ENCODE measurements at places on chromosomes 7 and 10.
A peak's percentile ranks its signal among the peaks of the same experiment; 100 is the strongest.

GRCh38 chr7:95794917-95795515 lies 22.7 kb downstream of the DYNC1I1 start:
- DNase-seq, result peak; percentile 56

- DNase-seq, result no peak
Measured at GRCh38 chr7:42910306-42910705, 1.6 kb downstream of the C7orf25 start.

DNA sequence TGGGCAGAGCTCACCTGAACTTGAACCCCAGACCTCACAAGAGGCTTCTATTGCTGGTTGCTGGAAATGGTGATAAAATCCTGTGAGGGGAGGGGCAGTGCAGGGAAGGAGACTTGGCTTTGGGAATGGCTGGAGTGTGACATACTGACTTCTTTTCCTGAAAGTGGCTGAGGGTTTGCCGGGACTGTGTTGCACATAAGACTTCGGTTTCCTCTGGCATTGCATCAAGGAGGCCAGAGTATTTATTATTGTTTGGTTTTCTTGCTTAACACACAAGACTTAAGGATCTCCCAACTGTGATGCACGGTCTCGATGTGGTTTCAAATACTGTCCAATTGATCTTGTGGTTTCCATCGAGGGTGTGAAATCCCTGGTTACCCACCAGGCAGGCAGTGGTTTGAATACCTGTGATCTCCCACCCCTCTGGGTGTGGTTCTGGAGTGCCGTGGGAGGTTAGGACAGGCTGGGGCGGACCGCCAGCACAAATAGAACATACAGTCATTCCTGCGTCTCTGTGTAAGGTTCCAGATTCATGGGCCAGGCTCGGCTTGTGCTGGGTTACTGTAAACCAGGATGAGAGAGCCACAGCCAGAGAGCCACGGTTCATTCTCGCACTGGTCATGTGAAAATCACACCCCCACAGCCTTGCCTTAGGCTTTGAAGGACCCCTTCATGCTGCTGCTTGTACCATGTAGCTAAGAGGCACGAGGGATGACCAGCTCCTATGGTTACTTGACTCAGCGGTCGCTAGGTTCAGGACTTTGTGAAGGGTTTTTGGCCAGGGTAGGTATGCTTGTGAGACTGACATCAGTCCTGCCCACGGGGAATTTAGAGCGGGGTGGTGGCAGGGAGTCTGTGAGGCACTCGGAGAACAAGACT lies 39.2 kb downstream of the WBP1L start:
- DNase-seq, result peak; percentile 97

- peak; percentile 91 for DNase-seq
Measured at GRCh38 chr7:117269886-117270285, 53.0 kb downstream of the WNT2 start.

GRCh38 chr10:44462338-44462914 lies 77.5 kb upstream of the CXCL12 start:
- no peak for DNase-seq

GRCh38 chr7:112990624-112991023 lies 96.0 kb downstream of the GPR85 start:
- DNase-seq, result peak; percentile 71

DNA sequence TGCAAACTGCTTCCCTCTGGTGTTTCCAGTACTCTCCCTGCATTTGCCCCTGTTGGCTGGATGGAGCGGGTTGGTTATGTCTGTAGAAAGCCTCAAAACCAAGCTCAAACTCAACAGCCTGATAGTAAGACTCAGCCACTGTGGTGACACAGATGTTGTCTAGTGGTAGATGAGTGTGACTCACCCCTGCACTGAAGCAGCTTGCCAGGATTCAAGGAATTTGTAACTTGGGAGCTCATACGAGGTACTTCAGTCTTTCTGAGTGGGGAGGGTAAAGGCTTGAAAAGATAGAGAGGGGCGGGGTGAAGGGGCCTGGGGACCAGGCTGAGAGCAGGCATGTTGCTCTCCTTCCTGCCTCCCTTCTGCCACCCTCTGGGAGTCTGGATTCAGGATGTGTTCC lies 22.9 kb upstream of the AQP1 start:
- peak; percentile 79 for DNase-seq

- no peak for DNase-seq
Measured at GRCh38 chr10:76026176-76026771, 594.9 kb downstream of the LRMDA start.

DNA sequence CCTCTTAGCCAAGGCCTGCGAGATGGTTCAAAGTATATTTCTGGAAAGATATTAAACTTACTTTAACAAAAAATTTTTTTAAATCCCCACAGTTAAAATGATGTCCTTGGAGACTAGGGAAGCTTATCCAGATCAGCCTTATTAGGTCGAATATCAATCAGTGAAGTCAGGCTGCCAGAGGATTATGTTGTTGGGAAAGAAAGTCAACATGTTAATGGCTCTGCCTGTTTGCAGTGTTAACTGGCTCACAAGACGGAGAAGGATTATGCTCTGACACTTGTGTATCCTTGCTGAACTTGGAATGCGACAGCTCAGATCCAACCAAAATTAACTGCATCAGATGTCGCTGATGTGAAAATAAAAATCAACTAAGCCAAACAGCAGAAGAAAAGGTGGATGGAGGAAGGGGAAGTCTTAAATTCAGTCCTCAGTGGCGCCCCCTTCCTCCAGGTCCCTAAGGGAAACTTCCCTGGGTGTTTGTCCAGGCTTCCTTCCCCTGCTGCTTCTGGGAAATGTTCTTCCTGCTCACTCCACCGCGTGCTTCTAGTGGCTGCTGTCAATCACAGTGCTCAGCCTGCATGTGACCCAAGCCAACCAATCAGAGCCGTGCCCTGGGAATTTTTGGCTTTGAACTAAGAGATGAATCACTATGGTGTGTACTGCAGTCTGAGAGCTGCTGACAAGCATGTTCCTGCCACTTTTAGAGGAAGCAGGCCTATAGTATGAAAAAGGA lies 690.4 kb upstream of the NRP1 start:
- peak; percentile 51 for DNase-seq

DNA sequence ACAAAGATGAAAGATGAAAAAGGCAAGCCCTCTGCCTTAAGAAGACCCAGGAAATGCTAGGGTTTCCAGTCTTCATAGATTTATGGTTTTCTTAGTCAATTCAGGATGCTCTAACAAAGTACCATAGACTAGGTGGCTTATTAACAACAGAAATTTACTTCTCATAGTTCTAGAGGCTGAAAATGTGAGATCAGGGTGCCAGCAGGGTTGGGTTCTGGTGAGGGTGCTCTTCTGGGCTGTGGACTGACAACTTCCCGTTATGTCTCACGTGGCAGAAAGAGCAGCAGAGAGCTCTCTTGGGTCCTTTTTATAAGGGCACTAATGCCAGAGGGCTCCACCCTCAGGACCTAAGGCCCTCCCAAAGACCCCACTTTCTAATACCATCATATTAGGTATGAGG lies 23.7 kb downstream of the ELMO1 start:
- no peak for DNase-seq

GRCh38 chr7:139259142-139259541 lies 28.1 kb downstream of the UBN2 start:
- DNase-seq, result no peak

DNA sequence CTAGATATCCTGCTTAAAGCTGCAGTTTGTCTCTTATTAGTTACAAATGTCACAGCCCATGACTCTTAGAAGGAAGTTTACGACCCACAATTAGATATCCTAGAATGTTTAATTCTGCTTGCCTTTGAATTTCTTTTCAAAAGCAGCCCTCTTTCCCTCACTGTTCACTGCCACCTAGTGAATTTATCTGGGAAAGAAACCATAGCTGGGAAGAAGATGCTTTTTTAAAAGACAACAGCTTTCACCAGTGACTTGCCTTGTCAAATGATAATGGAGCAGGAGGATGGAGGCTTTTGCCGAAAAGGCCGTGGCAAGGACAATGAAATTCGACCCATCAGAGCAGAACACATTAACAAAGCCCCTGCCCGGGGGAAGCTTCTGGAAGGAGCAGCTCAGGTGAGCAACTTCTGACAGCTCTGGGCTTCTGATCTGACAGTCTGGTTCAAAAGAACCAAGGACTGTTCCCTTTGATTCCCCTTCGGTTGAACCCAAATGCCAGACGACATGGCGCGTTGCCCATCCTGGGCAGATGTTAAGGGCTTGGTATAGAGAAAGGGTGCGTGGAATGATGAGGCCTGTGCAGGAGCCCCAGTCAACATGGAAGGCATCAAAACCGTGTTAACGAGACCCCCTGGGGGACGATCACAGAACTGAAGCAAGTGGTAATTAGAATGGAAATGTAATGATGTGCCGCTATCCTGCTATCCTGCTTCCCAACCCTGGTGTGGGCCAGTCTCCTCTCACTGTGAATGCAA lies 236.8 kb downstream of the FRMD4A start:
- DNase-seq, result peak; percentile 58

GRCh38 chr10:110508806-110509544 lies 11.3 kb downstream of the DUSP5 start:
- no peak for DNase-seq

GRCh38 chr10:83253011-83253671 lies 886.2 kb upstream of the GHITM start:
- no peak for DNase-seq

DNA sequence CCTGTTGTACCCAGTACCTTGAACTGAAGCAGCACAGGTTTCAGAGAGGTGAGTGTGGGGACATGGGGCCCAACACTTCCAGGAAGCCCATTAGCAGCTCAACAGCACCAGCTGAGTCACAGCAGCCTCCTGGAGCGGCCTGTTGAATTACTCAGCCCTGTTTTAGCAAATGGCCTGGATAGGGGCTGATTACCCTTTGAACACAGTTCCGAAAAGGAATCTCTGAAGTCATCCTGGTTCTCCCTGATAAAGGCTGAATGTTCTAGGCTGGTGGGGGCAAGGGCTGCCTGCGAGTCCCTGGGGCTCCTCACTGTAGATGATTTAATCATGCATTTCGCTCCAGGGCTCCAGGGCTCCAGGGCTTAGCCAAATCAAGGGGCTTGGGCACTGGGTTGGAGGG lies 287.5 kb downstream of the GRID1 start:
- no peak for DNase-seq

DNA sequence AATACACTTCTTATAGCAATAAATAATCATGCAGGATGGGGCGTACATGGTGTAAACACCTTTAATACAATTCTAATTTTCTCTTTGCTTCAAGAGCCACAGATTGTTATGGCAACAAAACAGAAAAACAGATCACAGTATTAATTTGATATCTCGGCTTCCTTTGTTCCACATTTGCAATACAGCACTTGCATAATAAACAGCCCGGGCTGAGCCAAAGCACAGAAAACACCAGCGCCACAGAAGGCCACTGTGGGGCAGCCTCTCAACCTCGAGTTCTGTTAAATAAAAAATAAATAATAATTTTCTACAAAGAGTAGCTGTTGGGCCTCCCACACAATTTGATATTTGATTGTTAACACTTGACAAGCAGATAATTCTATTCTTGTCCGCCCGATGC lies 255.9 kb downstream of the USP6NL start:
- DNase-seq, result no peak

DNA sequence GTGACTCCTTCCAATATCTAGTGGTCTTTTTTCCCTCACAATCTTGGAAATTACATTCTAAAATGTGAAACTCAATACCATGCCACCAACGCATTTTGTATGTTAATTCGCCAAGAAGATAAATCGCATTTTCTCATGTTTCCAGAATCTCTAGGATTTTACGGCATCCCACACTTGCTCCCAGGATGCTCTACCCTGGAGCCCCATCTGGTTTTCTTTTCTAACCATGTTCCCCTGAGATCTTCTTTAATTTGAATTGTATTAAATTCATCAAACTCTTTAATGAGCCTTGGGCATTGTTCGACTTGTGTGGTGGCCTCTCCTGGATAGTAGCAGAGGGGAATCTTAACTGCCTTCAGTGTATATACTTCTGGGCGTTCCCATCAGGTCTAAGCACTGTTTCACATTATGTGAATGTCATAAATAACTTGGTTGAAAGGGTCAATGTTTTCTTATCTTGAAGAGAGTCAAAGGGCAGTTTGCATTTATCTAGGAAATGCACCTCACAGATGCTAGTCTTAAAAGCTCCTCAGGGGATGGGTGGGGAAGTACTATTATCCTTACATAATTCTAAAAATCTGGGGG lies 169.1 kb upstream of the MEOX2 start:
- no peak for DNase-seq

DNA sequence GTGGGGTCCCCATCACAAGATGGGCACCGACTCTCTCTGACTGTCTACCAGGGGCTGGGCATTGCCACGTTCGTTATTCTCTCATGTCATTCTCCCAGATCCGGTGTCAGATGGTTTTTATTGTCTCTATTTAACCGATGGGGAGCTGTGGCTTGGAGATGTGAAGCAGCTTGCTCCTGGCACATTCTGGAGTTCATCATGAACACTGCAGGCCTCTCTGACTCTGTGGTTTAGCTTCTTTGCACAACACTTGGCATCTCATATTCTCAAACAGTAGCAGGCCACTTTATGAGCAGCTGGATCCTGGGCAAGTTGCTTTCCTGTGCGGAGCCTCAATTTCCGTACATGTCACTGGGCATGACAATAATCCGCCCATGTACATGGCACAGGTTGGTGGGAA lies 119.9 kb downstream of the LRRC18 start:
- no peak for DNase-seq

DNA sequence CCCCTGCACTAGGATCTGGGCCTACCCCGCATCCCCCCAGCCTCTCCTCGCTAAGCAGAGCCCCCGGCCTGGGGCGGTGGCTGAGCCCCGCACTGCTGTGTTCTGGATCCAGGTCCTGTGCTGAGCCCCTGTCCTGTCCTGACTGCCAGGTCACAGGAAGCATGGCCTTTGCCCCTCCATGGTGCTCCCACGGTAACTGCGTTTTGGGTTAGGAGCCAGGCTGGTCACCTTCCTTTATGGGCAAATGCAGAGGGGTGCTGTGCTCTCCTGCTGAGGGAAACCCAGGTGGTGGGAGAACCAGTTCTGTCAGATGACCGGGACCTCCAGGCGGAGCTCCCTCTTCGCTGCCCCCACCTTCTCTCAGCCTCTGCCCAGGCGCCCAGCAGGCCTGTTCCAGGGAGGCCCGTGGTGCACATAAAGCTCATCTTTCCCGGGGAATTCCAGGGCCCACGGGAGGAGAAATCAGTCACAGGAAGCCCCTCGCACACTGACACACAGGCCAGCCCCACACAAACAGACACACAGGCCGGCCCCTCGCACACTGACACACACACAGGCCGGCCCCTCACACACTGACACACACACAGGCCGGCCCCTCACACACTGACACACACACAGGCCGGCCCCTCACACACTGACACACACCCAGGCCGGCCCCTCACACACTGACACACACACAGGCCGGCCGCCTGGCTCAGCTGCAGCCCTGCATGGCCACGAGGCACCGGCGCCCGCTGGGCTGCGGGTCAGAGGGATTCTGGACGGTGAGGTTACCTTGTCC lies 75.6 kb downstream of the CFAP46 start:
- DNase-seq, result no peak

DNA sequence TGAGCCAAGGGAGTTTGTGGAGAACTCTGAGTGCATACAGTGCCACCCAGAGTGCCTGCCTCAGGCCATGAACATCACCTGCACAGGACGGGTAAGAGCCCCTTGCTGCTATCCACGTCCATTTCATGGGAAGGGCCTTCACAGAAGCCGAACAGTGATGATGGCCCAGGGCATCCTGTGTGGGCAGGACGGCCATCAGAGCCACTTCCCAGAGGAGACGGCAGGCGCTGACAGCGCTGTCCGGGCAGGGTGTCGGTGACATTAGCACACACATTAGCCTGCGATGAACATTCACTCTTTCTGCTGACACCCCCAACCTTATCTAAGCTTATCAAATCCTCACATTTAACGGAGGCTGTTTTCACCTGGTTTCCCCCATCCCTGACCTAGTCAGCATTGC lies 144.9 kb downstream of the EGFR start:
- DNase-seq, result no peak

All from iris pigment epithelial cell (primary cell).